CD4-positive, alpha-beta T cell treated with Interleukin-15 for 4 hours (primary cell): ENCODE measurements at places on chromosomes 2 and 18.

- no peak for DNase-seq
Observed at GRCh38 chr18:61882296-61883004, 10.4 kb downstream of the RNF152 start.

GRCh38 chr2:592737-593136 lies 84.5 kb downstream of the TMEM18 start:
- DNase-seq = no peak

- peak; percentile 47 for DNase-seq
Observed at GRCh38 chr2:74843899-74844298, 10.0 kb downstream of the HK2 start.

GRCh38 chr2:191012845-191013681 lies 908 bp downstream of the STAT1 start:
- DNase-seq = no peak

DNA sequence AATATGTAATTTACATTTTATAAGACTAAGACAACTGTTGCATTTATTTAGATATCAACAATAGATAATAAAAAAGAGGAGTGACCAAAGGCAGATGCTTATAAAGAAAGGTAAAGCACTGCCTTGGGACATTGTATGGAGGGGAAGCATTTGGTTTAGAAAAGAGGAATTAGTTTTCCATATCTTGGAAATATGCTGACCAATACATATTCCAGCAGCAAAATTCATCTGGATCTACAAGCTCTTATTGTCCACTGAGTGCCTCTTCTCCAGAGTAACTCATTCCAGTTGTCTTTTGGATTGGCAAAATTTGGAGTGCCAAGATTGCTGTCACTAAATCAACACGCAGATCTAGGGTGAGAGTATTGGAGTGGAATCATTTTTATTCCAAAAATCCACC lies 8.9 kb upstream of the VPS4B start:
- no peak for DNase-seq

- DNase-seq = no peak
Observed at GRCh38 chr2:2010251-2010650, 265.9 kb upstream of the PXDN start.

DNA sequence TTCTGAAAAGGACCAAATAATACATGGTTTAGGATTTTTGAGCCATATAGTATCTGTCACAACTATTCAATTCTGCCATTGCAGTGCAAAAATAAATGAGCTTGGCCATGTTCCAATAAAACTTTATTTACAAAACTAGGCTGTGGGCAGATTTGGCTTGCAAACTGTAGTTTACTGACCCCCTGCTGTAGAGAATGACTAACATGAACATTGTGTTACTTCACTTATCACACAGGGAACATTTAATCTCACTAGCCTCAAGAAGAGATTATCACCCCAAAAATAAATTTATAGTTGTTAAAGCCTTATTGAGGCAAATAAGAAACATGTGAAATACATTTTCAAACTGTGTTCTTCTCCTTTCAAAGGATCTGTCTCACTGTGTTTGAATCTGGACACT lies 766.2 kb downstream of the MBD2 start:
- no peak for DNase-seq

- no peak for DNase-seq
Observed at GRCh38 chr2:5617358-5617757, 74.8 kb upstream of the SOX11 start.

DNA sequence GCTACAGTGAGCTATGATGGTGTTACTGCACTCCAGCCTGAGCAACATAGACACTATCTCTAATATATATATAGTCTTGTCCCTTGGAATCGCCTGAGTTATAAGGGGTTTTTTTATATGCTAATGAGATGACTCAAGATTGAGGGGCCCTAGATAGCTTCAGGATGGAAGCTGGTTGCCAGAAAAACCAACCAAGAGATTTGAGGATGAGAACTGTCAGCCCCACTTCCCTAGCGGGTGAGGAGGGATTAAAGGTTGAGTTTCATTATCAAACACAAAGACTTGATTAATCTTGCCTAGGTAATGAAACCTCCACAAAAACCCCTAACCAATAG lies 12.6 kb upstream of the GALM start:
- no peak for DNase-seq

- no peak for DNase-seq
Observed at GRCh38 chr2:73503992-73504570, 118.4 kb downstream of the ALMS1 start.

GRCh38 chr18:70216788-70217187 lies 11.3 kb upstream of the RTTN start:
- DNase-seq = no peak

DNA sequence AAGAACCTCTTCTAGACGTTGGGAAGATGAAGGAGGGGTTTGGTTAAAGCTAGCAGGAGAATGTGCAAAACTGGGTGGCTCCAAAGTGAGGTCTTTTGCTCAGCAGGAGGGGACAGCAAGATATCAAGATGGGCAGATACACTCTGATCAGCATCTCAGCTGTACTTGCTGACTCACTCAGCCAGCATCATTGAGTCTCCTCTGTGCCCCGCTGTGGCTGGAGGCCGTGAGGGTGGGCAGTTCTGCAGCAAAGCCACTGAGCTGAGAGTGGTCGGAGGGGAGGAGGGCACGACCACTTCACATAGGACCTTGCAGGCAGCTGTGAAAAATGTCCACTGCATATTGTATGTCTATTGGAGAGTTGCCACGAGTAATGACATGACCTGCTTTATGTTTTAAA lies 152.0 kb downstream of the CAPN13 start:
- no peak for DNase-seq

DNA sequence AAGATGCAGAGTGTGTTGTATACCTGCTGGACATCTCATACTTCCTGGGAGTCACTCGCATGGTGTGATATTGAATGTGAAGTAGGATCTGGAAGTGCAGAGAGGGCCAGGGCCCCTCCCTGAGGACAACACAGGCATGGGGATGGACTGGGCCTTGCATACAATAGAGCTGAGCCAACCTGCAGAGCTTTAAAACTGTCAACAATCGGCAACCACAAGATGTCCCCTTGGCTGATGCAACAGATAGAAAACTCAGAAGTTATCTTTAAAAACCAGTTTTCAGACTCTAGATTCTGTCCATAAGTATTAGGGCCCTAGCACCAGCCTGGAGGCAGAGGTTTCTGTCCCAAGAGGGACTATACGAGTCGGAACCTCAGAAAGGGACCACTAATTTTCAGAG lies 19.7 kb downstream of the EVA1A start:
- no peak for DNase-seq

DNA sequence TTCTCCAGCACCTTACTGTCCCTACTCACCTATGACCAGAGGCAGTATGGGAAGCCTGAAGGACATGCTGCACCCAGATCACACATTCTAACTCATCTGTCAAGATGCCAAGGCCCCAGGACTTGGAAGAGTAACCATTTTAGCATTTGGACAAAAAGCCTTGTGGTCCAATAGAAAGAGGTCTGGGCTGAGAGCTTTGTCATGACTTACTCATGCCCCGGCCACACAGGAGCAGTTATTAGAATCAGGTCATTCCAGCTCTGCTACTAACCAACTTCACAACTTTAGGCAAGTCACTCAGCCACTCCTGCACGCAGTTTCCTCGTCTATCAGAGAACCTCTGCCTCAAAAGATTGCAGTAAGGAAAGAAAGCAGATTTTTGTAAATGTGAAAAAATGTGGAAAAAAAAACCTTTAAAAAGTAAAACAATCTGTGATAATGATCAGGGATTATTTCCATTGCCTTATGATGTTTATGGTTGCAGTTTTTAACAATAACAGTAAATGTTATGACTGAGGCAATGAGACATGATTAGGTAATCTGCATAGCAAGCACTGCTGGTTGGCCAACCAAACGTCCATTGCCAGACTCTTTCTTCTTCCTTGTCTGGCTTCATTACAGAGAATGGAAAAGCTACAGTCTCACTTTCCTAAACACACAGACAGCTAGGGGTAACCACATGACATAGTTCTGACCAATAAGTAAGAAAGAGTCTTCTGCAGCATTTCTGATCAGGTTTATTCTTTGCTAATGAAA lies 255.4 kb upstream of the CHAC2 start:
- DNase-seq = no peak

DNA sequence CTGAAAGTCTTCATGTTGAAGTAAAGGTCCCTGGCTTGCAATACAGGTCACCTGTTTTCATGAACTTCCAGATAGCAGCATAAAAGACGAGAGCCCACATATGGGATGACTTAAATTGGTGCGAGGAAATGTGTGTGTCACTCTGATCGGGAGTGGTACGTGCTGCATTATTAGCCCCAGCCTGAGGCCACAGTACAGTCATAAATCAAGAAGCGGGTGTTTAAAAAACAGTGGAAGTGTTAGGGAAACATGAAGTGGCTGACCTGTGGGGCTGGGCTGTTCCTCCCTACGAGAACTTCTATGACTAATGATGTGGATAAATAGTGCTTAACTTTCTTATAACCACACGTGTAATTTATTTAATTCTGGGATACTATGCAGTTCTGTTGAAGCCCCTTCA lies 24.4 kb downstream of the RDH14 start:
- no peak for DNase-seq

GRCh38 chr2:105959357-105959756 lies 214.6 kb downstream of the NCK2 start:
- no peak for DNase-seq

DNA sequence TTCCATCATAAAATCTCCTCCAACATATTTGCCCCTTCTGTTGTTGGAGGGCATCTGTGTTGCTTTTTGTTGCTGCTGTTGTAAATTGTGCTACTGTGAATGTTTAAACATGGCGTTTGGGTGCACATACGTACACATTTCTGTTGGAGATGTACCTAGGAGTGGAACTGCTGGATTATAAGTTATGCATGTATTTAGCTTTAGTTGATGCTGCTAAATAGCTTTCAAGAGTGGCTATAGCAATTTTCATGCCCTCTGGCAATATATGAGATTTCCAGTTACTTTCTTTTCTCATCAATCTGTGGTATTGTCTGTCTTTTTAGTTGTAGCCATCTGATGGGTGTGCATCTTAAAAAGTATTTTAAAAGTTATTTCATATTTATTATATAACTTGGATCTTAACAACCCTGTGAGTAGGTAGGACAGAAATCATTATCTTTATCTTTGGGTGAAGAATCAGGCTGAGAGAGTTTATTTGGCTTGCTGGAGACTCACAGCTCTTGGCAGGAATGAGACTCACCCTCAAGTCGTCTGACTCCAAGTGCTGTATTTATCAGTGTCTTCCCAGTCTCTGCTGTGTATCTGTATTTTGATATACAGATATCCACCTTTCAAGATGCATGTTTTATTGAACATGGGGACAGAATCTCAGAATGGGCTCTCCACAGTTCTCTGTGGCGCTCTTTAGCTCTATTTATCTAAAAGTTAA lies 16.9 kb downstream of the ZNF236 start:
- no peak for DNase-seq

DNA sequence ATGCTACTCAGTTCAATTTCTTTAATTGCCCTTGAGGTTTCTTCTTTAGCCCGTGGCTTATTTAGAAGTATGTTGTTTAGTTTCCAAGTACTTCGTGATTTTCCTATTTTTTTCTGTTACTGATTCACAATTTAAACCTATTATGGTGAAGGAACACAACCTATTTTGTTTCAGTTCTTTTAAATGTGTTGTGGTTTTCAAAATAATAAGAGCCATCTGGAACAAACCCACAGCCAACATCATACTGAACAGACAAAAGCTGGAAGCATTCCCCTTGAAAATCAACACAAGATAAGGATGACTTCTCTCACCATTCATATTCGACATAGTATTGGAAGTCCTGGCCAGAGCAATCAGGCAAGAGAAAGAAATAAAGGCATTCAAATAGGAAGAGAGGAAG lies 155.2 kb downstream of the GALNT1 start:
- no peak for DNase-seq

- no peak for DNase-seq
Observed at GRCh38 chr2:118529908-118530599, 317.4 kb downstream of the EN1 start.

DNA sequence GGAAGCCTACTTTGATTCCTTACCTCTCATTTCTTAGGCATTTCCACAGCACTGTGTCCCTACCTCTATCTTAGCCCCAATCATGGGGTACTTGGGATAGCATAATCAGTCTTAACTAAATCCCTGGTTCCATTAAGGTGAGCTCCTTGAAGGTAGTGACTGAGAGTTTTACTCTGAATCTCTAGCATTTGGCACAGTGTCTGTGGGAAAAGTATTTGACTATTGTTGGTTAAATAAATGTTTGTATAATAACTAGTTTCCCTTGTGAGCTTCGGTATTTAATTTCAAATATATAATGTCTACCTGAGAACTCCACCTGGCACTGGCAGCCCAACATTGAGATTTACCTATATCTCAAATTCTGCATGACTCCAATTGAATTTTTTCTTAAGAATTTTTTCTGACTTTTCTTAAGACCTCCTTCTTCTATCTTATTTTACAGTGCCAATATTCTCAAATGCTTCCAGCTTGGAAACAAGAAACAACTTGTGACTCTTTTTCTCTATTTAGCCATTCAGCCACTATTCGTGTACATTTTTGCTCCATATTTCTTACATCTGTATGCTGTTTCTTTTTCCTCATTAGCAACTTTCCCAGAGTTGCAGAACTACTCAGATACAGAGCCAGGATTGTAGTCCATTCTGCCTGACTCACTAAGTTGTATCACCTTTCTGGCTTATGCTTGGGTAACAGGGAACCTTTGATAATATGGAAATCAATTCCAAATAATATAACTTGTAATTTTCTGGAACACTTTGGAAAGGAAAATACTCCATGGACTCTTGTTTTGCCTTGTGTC lies 214.0 kb upstream of the NT5C1B start:
- DNase-seq = no peak

DNA sequence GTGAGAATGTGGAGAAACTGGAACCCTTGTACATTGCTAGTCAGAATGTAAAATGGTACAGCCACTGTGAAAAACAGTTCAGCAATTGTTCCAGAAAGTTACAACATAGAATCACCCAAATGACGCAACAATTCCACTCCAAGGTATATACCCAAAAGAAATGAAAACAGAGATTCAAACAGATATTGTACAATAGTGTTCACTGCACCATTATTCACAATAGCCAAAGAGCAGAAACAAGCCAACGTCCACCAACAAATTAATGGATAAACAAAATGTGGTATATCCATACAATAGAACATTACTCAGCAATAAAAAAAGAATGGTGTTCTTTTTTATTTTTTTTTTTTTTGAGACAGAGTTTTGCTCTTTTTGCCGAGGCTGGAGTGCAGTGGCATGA lies 10.9 kb downstream of the CLASP1 start:
- no peak for DNase-seq

GRCh38 chr2:241373446-241373845 lies 17.4 kb downstream of the FARP2 start:
- no peak for DNase-seq

DNA sequence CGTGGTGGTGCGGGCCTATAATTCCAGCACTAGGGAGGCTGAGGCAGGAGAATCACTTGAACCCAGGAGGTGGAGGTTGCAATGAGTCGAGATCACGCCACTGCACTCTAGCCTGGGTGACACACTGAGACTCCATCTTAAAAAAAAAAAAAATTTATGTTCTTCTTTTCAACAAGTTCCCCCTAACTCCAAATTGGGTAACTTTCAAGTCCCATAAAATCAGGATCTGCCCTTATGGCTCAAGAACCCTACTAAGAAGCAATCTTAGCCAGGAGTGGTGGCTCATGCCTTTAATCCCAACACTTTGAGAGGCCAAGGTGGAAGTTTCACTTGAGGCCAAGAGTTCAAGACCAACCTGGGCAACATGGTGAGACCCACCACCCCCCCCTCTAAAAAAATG lies 30.3 kb upstream of the TLK1 start:
- DNase-seq = no peak
